Ureter (tissue), 1 donor: ENCODE measurements at places on chromosomes 13 and 19.

- no peak for DNase-seq
These were observed 451 bp upstream of the ICAM5 start for GRCh38 chr19:10289167-10289835.

- DNase-seq, result no peak
These were observed 16.6 kb downstream of the TEX30 start for GRCh38 chr13:102757006-102757405.

- DNase-seq, result no peak
These were observed 126.6 kb upstream of the MCF2L start for GRCh38 chr13:112842343-112842856.

DNA sequence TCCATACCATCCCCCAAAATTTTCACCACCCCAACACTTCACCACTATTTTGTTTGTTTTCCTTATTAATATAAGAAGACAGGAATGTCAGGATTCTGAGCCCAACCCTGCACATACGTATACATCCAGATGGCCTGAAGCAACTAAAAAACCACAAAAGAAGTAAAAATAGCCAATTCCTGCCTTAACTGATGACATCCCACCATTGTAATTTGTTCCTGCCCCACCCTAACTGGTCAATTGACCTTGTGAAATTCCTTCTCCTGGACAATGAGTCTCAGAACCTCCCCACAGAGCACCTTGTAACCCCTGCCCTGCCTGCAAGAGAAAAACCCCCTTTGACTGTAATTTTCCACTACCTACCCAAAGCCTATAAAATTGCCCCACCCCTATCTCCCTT, 132.5 kb downstream of the ZNF675 start:
- no peak for DNase-seq

DNA sequence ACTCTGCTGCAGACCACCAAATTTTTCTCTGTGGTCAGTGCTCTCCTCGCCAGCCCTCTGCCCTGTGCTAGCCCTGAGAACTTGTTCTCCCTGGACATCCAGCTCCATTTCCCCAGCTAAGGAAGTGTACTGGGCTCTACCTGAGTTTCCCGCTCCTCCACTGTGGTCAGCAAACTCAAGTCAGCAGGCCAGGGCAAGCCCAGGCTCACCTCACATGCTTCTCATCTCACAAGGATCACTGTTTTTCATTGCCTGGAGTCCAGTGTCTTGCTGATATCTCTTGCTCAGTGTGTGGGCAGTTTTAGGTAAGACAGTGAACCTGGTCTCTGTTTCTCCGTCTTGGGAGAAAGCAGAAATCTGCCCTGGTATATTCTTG, 201.4 kb downstream of the FOXO1 start:
- no peak for DNase-seq

DNA sequence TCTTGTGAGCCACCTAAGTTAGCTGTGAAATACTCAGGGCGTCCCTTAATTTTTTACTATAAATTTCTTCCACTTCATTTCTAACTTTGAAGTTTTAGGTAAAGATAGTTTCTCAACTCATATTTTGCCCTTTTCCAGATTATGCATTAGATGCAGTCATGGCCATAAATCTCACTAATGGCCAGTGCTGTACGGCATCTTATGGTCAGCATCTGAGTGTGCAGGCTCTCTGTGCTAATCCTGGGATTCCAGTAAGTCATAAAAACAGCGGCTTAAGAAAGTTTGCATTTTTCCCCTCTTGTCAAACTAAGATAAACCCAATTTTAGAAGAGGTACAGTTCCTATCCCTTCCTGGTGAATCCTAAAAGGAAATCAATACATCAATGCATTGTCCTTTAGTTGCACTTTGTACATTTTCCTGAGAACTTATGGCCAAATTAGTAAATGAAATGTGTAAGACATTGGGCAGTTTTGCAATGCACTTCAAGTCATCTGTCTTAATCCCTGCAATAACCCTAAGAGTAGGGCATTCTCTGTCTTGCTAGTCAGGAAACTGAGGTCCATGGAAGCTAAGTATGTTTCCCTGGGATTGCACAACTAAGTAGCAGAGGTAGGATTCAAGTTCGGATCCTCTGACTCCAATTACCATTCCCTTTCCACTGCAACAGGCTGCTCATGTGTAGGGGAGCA, 146.2 kb downstream of the DCT start:
- no peak for DNase-seq

DNA sequence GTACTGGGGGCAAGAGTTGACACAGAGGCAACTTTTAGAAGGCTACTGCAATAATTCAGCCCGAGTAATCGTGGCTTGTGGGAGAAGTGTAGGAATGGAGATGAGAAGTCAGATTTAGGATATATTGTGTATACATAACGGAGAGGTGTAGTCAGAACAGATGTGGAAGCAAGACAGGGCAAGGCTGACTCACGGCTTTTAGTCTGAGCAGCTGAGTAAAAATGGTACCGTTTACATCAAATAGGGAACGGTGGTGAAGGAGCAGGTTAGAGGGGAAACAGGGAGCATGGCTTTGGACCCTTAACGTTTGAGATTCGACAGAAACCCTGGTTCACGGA, 796 bp upstream of the LSM14A start:
- no peak for DNase-seq

GRCh38 chr13:109389892-109390345, 396.5 kb downstream of the IRS2 start:
- no peak for DNase-seq

DNA sequence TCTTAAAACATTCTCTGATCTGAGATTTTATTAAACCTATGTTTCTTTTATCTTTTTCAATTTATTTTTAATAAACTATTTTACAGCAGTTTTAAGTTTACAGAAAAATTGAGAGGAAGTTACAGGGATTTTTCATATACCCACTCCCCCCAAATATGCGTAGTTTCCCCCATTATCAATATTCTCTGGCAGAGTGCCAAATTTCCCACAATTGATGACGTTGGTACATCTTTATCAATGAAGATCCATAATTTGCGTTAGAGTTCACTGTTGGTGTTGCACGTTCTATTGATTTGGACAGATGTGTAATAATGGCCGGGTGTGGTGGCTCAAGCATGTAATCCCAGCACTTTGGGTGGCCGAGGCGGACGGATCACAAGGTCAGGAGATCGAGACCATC, 1063.0 kb upstream of the ATXN8OS start:
- DNase-seq, result no peak

DNA sequence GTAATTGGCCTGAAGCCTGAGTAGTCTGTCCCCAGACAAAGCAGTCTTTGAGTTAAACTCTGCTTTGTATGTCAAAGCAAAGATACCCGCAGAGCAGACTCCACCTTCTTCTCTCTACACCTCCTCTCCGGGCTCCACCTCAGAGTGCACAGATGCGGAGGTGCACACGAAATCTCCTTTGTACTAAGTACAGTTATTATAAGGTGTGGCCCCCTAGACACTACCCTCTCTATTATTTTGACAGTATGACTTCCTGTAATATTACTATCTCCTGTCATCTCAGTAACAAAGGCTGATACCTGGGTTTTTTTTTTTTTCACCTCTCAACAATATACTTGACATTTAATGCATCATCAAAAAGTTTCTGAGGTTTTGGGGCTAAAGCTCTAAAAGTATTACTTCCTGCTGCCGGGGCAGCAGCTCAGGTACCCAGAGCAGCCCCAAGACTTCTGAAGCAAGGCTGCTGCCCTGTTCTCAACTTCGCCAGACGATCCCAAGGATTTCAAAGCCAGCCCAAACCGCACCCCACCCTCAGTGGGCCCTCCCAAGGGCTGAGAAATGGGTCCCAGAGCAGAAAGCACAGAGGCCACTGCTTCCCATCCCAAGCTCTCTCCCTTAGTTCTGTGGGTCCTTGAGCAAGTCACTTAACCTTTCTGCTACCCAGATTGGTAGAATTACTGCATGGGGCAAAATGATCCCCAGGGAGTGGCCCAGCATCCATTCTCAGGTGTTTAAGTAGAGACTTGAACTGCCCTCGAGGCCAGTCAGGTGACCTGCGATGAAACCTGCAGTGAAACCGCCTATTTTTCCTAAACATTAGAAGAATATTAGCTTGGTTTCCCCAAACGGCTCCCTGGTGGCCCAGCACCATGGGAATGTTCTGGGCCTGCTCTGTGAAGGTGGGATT, 180.6 kb downstream of the FOXO1 start:
- DNase-seq, result no peak

- DNase-seq, result no peak
These were observed 30.4 kb upstream of the CEACAM21 start for GRCh38 chr19:41545547-41545946.

DNA sequence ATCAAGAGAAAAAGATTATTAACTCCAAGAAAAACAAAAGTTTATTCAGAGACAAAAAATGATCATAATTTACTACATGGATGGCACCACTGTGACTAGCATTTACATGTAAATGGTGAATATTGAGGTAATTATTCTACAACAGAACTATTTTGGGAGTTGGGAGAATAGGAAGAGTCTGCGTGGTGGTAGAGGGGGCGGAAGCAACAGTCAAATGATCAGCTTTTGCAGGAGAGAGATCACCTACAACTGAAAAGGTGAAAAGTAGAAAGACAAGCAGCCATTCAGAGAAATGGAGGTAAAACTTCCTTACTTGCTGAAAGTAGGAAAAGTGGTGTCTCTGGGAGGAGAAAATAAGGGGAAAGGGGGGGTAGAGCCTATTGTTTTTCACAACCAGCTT, 62.8 kb upstream of the SACS start:
- DNase-seq, result no peak

DNA sequence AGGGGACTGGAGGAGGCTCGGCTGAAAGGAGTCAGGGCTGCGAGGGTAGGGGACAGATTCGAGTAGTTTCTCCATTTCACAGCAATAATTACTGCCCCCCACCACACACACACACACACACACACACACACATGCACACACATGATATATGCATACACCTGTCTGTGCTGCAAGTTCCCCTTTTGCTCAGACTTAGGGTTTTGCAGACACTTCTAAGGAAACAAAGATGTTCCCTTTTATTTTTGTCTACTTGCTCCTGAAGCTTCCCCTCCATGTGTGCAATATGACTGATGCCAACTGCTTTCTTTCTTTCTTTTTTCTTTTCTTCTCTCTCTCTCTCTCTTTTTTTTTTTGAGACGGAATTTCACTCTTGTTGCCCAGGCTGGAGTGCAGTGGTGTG, 13.4 kb downstream of the MBD3L2B start:
- DNase-seq, result no peak

- no peak for DNase-seq
These were observed 53.2 kb upstream of the SHKBP1 start for GRCh38 chr19:40523322-40524047.

- DNase-seq, result no peak
These were observed 8.5 kb upstream of the XPO4 start for GRCh38 chr13:20911037-20911436.

DNA sequence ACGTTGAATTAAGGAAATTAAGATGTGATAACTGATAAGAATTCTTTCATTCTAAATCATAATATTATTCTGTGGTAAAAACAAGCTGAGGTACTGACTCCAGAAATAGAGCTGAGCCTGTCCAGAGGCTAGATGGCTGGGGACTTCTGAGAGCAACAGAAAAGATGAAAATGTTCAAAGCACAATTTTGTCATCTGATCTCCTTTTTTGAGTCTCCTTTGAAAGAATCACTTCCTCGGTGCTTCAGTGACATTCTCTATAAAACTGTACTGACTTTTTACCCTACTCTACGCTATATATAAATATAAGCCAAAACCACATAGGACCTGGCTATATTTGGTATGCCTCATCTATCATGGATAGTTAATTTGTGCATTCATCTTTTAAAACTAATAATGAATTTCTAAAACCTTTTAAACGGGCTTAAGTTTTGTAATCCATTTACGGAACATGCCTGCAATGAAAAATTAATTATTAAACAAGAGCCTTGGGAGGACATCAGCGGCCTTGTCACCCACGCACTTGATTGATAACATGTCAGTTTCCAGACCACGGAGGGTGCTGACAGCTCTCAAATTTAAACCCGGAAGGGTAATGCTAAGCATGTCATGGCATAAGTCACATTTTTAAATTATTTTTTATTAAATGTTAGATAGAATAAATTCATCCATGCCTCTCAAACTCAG, 235.5 kb downstream of the PCDH9 start:
- DNase-seq, result no peak

DNA sequence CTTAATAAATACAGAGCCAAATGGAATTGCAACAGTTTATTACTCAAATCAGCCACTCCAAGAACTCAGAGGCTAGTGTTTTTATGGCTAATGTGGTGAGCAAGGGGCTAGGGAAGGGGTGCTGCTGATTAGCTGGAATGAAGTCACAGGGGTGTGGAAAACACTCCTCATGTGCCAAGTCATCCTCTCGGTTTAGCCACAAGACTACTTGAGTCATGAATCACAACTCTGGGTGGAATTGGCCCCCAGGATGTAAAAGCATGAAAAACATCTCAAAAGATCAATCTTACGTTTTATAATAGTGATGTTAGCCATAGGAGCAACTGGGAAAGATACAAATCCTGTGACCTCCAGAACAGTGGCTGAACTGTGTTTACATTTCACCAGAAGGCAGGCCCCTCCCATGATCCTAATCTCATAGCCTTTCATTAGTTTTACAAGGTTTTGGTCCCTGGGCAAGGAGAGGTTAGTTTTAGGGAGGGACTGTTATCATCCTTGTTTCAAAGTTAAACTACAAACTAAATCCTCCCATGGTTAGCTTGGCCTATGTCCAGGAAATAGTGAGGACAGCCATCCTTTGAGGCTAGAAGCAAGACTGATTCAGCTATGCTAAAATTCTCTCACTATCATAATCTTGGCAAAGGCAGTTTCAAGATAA, 2020.1 kb upstream of the PCDH20 start:
- DNase-seq, result no peak

DNA sequence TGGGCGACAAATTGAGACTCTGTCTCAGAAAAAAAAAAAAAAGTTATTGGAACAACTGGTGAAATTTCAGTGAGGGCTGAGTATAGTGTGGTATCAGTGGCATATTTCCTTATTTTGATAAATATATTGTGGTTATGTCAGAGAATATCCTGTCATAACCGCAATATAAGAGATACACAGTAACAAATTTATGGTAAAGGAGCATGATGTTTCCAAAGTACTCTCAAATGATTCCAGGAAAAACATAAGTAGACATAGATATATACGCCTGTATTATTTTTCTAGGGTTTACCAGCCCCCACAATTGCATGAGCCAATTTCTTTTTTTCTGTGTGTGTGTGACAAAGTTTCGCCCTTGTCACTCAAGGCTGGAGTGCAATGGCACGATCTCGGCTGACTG, 5.7 kb upstream of the C5AR1 start:
- DNase-seq, result no peak

DNA sequence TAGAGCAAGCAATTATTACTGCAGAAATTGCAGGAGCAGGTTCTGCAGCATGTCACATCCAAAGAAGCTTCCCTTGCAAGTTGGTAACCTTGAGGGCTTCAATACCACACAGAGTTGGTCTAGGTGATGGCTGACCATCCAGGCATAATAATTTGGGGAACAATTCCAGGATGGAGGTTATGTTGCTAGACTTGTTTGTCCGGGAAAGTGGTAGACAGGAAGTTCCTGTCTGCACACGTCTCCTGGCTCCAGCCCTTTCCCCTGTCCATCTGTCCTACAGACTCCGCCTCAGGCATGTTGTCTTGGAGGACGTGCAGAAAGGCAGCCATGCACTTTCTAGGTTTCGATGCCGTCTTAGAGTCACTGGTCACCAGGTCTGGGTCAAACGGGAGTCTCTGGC, 26.0 kb downstream of the DPRX start:
- DNase-seq, result no peak

GRCh38 chr13:73997964-73998363, 136.2 kb downstream of the KLF12 start:
- no peak for DNase-seq
